NCI-H774 (cell line): ENCODE measurements at places on chromosomes 1 and 21.
A peak's percentile ranks its signal among the peaks of the same experiment; 100 is the strongest.

DNA sequence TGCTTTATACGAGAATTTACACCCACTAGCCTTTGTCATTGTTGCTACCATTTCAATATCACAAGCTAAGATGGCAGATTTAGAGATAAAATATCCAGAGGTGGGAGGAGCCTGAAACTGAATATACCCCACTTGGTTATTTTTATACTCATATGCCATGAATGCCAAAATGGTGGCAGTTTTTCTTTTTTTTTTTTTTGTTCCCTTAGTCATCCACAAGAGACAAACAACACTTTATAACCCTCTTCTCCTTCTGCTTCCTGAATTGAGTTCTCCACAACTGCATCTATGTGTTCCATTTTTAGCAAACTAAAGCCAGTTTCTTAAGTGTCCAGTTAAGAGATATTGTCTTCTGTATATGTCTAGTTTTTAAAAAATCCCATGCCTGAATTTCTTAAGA is 558.4 kb downstream of the LMO4 start:
- DNase-seq: no peak

DNA sequence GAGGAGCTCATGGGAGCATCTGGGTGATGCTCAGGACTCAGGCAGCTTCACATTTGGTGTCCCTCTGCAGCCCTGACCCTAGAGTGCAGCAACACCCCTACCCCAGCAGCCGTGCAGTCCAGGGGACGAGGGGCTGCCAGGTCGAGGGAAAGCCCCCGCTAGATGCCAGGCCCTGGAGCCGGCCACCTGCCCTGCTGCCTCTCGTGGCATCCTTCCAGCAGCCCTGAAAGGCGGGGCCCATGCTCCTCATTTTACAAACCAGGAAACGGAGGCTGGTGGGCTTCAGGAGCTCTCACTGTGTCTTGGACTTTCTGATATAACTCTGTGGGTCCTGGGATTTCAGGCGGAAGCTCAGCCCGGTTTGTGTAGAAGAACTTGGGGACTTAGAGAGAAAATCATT is 120.5 kb upstream of the WNT4 start:
- no peak for DNase-seq

DNA sequence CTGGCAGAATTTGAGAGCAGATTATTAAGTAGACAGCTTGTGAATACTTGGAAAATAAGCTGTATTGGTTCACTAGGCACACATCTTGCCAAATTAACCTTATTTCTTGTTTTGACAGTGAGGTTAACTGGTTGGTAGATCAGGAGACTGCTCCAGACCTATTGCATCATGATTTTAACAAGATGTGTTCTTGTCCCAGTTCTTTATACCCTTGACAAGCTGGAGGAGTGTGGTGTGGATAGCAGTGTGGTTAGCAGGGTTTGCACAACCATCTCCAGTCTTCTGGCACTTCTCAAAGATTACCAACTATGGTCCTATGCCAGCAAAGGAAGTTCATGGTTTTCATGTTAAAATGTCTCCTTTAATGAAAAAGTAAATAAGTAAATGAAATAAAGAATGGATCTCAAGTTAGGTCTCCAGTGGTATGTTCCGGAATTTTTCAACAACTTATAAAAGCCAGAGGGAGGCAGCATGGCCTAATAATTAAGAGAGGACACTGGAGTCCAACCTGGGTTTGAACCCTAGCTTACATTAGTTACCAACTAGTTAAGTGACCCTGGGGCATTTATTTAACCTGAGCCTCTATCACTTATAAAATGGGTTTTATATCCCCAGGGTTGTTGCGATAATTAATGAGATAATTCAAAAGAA is 34.1 kb downstream of the DDX20 start:
- DNase-seq: no peak

DNA sequence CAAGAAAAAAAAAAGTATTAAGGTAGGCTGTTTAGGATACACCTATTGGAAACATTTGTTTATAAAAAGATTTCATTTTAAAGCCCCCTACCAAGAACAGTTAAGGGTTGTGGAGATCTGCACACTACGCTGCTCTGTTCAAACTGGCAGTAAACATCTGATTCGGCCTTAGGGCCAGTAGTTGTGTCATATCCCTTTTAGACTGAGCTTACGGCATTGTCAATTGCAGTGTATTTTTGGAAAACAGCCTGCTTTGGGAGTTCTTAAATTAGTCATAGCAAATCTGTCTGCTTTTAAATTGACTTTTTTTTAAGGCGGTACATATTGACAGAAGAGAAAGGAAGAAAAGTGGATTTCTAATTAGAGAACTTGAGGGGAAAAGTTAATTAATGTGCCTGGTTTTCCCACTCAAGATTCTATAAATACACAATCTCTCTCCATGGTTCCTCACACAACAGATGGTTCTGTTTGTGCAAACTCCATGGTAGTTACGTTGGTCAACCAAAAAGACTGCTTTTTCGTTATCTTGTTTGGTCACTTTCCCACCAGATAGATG is 1.7 kb upstream of the ELK4 start:
- DNase-seq: no peak

DNA sequence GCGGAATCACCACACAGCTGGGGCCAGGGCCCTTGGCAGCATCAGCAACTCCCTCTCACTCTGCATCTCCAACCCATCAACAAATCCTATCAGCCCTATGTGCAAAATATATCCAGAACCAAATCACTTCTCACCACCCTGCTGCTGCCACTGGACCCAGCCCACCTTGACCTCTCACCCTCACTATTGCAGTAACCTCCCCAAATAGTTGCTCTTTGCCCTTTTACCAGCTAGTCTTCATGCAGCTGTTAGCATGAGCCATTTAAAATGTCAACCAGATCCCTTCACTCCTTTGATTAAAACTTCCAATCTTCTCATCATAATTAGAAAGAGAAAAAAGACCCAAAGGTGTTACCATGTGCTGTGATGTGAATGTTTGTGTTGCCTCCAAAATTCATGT is 155.7 kb upstream of the IRF2BP2 start:
- no peak for DNase-seq

- DNase-seq: peak; percentile 40
Measured at GRCh38 chr1:242128951-242129502, 130.1 kb upstream of the MAP1LC3C start.

GRCh38 chr1:159908031-159908940 is 8.3 kb upstream of the CFAP45 start:
- no peak for DNase-seq

- no peak for DNase-seq
Measured at GRCh38 chr1:216184126-216184680, 239.0 kb downstream of the USH2A start.

GRCh38 chr1:152145769-152146168 is 13.3 kb downstream of the RPTN start:
- no peak for DNase-seq

GRCh38 chr1:152251391-152251790 is 27.4 kb upstream of the HRNR start:
- no peak for DNase-seq

- no peak for DNase-seq
Measured at GRCh38 chr21:45151445-45152160, 77.2 kb downstream of the ADARB1 start.

GRCh38 chr1:66439031-66439740 is 94.8 kb upstream of the SGIP1 start:
- no peak for DNase-seq

DNA sequence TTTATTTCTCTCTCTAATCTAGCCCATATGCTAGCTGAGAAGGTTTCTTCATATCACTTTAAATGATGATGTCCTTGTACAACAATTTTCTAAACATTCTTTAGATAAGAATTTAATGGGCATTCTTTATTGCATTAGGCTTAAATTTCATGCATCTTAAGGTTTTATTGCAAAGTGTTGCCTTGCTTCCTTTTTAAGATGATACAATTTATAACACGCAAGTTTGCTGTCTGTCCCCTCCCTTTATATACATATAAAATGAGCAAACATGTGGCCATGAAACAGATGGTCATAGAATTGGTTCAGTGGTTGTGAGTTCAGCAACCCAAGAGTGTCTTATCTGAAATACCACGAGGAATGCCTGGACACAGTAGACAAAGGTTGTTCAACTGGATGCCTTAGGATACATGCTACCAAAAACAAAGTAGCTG is 12.1 kb downstream of the NBPF3 start:
- no peak for DNase-seq

DNA sequence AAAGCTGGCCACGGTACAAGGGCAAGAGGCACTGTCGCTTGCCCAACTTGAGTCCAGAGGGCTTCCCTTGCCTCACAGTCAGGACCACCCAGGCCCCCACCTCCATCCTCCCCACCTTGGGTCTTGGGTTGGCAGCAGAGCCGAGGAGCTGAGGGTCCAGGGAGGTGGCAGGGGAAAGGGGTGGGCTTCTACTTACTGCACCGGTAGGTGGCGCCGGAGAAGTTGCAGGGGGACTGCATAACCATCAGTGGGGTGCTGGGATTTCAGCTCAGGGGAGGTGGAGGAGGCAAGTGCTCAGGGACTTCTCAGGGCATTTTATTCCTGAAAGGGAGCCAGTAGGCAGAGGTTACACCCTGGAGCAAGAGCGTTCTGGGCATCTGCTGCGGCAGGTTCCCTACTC is 44.0 kb downstream of the TRIM62 start:
- no peak for DNase-seq

- peak; percentile 88 for DNase-seq
Measured at GRCh38 chr1:159900086-159900680, at the start of gene CFAP45. TSS of gene CFAP45 (minus strand) at chr1:159900165. CDS start at chr1:159900098, 67 bp downstream.

DNA sequence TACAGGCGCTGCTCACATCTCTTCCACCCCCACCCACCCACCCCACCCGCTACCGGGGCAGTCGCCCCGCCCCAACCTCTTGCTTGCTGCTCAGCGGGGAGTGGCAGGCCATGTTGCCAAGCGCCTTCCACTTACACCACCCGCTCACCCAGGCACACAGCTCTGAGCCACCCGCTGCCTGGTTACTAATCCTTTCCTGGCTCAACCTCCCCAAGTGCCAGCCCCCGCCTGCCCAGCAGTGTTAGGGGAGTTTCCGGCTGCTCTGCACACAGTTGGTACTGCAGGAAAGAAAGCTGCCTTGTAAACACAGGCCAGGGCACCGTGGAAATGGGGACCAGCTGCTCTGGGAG is 56.2 kb downstream of the LACTBL1 start:
- no peak for DNase-seq

DNA sequence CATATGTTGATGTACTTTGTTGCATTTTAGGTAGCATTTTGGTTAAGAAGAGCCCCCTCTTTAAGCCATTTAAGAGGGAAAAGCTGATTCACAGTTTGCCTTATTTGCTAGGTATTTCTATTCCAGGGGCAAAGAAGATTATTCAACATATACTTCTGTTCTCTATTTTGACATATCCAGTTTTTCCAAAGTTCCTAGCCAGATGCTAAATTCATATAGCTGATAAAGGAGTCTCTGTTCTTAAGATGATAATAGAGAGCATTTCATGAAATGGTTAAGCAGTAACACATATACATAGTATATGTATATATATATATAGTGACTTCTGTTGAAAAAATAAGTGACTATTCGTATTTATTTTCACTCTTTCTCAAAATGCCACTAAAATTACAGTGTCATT is 15.5 kb upstream of the CD55 start:
- no peak for DNase-seq

GRCh38 chr1:60234776-60235175 is 161.2 kb upstream of the C1orf87 start:
- DNase-seq: no peak

- peak; percentile 79 for DNase-seq
Measured at GRCh38 chr1:228490120-228491078, 3.2 kb downstream of the RNF187 start.
